RKO (cell line): ENCODE measurements at places on chromosomes 1 and 21.

DNA sequence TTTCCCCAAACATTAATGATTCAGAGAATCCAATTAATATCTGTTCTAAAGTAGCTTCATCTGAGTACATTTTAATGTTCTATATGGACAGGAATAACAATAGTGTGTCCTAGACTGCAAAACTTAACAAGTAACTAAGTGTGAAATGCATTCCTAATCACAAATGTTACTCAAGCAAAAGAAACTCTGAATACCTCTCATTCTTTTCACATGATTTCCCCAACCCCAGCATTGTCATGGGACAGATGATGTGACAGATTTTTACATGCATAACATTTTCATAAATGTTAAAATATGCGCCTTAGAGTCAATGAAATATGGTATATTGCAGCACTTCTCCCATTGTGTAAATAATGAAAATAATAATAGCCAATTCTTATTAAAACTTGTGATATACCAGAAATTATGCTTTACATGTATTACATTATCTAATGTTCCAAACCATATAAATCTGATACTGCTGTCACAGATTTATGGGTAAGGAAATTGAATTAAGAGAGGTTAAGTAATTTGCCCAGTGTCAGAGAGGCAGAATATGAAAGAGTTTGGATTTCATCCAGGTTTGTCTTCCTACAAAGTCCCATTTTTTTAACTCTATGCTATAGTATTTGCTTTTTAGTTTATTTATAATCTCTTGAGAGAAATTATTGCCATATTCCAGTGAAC, 269.4 kb downstream of the LRRC7 start:
- DNase-seq = no peak

- DNase-seq = peak; percentile 41
Observed at GRCh38 chr1:44318097-44319088, 36.7 kb downstream of the ERI3 start.

- peak; percentile 93 for DNase-seq
Observed at GRCh38 chr1:31931593-31932225, 6.5 kb downstream of the PTP4A2 start.

GRCh38 chr1:76268341-76268740, 193.8 kb downstream of the ST6GALNAC3 start:
- no peak for DNase-seq

DNA sequence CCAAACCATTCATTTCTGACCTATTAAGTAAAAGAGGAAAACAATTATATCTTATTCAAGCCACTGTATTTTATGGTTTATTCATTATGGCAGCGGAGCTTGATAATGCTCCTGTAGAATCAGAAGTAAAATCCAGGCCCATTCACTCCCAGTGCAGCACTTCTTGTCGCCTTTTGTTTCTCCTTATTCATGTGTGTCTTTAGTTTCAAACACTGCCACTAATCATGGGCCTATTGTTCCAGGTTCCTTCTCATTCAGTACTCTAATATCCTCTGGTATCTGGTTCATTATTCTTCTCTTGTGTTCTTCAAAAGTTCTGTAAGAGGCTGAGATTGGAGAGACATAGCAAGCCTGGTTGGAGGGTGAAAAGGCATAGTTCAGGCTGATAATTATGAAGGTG, 218.3 kb downstream of the LRRIQ3 start:
- no peak for DNase-seq

- no peak for DNase-seq
Observed at GRCh38 chr1:75188892-75189291, 54.7 kb downstream of the LHX8 start.

GRCh38 chr21:46585191-46585953, 19.5 kb downstream of the S100B start:
- no peak for DNase-seq

DNA sequence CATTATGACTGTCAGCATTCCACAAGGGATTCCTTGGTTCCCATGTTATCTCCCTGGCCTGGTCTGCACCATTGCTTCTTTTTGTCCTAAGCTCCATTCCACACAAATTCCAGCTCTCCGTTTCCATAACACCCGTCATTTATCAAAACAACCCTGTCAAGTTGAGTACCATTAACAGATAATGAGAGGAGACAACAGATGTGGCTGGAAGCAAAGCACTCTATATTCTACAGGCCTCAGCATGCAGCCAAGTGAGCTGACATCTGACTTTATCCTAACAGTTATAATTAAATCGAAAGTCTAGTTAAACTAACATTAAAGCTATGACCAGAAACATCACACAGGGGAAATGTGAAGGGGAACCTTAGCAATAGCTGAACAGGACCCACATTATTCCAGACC, 110.4 kb downstream of the RERE start:
- no peak for DNase-seq

- peak; percentile 44 for DNase-seq
Observed at GRCh38 chr1:225554216-225554812, 98.6 kb downstream of the ENAH start.

GRCh38 chr1:94873520-94874351, 53.2 kb downstream of the CNN3 start:
- DNase-seq = no peak

DNA sequence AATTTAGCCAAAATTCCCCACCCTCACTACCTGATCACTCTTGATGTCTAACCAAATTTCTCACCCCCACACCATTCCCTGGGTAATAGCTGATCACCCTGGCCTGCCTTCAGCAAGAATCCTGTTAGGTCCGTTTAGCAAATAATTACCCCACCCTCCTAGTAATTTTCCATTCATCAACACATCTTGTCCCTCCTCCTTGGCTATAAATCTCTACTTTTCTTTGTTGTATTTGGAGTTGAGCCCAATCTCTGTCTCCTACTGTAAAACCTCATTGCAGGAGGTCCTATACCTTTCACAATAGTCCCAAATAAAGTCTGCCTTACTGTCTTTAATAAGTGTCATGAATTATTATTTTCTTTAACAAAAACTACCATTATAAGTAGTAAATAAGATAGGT, 6.9 kb upstream of the PRKAA2 start:
- no peak for DNase-seq

DNA sequence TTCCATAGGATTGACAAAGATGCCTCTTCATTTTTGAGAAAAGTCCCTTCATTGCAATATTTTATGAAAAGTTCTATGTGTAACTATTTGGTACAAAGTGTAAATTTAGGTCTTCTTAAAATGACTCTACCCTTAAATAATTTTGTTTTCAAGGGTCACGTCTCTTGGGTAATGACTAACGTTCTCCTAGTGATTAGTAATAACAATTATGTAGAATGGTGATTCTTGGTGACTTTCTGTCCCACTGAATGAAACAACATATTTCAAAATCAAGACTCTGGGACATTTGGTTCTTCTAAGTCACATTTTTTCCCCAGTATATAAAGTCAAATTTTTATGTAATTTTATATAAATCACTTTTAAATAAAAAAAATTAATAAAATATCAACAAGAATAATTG, 277.5 kb upstream of the ADAMTS5 start:
- no peak for DNase-seq

GRCh38 chr1:239886266-239886665, 205.4 kb upstream of the FMN2 start:
- DNase-seq = no peak

DNA sequence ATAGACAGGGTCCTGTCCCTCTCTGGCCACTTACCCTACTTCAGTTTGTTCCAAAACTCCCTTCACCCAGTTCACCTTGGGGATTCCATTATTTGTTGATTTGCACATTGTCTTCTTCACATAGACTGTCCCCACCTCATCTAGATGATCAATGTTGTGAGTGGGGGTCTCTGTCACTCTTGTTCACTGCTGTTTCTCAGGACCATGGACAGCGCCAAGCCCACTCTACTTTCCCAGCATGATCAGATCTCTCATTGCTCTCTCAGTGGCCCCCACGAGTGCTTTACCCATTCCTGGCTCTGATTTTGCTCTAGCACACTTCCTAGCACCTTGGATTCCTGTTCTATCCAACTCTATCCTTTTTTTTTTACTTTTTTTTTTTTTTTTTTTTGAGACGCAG, 45.4 kb upstream of the IGSF21 start:
- DNase-seq = no peak

DNA sequence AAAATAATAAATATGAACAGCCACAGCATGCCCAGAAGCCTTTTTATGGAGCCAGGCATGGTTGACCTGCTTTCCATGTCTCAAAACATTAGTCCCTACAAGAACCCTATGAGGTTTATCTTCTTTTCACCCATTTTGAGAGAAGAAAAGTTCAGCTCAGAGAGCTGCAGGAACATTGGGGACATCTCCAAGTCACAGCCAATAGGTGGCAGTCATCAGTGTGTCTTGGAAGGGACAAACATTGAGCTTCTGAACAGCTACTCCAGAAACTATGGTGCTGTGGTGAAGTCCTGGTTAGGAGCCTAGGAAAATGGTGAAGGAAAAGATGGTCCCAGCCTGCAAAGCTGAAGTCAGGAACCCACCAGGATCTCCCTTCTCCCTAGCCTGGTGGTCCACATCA, 73.6 kb downstream of the JMJD4 start:
- peak; percentile 44 for DNase-seq

GRCh38 chr1:88922214-88922613, 30.8 kb upstream of the GTF2B start:
- DNase-seq = no peak

DNA sequence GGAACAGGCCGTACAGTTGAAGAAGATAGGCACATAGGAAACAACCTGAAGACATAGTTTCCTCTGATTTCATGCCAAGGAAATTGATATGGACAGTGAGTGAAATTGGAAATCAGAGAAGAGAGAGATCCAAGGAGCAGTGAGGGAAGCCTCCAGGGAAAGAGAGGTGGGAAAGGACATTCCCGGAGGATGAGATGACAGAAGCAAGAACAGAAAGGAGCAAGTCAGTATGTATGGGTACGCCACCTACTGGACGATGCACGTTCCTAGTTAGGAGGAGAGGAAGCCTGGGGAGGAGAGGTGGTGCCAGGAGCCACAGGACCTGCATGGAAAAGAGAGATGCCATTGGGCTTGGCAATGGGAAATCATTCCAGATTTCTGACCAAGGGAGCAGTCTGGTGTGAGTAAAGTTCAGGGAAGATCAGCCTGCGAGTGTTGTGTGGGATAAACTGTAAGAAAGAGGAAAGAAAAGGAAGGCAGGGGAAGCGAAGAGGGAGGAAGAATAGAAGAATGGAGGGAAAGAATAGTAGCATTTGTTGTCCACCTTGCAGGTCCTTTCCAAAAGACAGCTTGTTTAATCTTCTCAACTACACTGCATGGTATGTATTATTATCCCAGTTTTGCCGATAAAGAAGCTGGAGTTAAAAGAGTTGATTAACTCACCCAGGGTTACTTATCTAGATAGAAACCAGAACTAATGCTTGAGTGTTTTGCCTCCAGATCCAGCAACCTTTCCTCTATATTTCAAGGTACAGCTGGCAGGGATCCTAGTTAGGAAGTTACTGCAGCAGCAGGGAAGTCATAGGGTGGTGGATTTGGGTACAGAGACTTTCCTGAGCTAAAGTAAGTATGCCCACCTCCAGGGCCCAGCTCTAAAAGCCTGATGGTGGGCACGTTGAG, 27.4 kb downstream of the C1orf116 start:
- DNase-seq = peak; percentile 66

- DNase-seq = peak; percentile 83
Observed at GRCh38 chr1:208243967-208244916, at the start of gene PLXNA2. Gene PLXNA2 (minus strand): TSS chr1:208244384. CDS start chr1:208217922, 26,462 bp downstream.

GRCh38 chr1:183841550-183841949, 36.6 kb downstream of the RGL1 start:
- no peak for DNase-seq

- no peak for DNase-seq
Observed at GRCh38 chr1:186195377-186195931, 179.6 kb downstream of the TPR start.

DNA sequence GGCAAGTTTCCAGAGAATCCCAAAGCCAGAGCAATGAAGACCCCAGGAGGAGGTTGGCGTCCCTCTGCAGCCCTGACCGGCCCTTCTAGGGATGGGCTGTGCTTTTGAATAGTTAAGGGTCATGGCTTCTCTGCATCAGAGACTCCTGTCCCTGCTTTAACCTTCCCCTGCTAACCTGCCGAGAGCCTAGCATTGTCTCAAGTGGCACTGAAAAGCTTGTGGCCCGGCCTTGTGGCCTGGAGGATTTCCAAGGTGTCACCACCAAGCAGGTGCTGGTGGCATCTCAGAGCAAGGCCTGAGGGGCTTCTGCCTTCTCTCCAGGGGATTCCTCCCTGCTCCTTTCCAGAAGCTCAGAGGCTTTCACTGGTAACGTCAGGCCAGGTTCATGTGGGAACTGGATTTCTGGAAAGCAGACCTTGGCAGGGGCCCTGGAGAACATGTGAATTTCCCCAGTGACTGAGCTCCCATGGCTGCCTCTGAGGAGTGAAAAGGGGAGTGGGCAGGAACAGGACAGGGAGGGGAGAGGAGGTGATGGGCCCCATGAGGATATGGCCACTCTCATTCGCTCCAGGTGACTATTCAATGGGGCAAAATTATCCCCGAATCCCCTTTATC, 409.9 kb downstream of the PTPRU start:
- no peak for DNase-seq
